ENCODE measurements at places on chromosomes 3 and 15.

GRCh38 chr3:15268033-15268631, 62.1 kb downstream of the CAPN7 start:
- peak; percentile 88 for DNase-seq

GRCh38 chr3:135491491-135492205, 473.9 kb upstream of the PPP2R3A start:
- DNase-seq = no peak

DNA sequence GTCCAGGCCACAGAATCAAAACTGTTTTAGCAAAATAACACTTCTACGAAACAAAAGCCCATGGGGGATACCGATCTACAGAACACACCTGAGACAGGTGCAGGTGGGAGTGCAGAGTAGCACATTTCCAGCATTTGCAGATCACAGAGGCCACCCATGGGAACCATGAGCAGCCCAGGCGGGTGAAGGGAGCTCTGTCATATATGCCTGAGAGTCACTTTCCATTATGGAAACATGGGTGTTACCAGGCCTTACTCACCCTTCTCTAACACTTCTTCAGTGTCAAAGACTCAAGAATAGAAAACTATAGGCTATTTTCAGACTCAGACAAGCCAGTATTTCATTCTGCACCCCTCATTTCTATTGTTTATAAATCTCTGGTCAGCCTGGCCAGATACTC, 3.5 kb downstream of the PLA1A start:
- DNase-seq = no peak

- DNase-seq = no peak
Measured at GRCh38 chr15:74327756-74328155, 39.7 kb downstream of the CYP11A1 start.

DNA sequence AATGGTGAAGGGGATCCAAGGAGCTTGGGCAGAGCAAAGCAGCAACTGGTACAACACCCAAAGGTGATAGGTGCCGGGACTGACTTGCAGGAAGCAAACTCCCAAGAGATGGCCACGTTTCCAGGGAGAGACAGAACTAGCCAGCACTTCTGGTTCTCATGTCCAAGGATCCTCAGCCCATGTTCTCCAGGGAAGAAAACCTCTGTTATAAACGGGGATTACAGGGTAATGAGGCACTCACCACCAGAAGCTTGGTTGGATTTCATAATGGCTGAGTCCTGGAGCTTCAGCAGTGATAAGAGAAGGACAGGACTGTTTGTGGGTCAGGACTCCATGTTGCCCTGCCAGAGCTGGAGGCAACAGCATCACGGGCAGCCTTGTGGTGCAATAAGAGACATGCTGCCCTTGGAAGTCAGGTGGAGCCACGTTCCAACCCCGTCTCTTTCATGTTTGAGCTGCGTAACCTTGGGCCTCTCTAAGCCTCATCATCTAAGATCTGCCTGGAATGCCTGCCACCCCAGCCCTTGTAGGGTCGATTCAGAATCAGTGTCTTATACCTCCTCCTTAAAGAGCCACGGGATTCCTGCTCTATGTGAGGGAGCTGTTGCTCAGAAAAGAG, 181.0 kb downstream of the ABHD5 start:
- no peak for DNase-seq

GRCh38 chr3:111667621-111668239, 72.6 kb upstream of the ZBED2 start:
- DNase-seq = peak; percentile 61

DNA sequence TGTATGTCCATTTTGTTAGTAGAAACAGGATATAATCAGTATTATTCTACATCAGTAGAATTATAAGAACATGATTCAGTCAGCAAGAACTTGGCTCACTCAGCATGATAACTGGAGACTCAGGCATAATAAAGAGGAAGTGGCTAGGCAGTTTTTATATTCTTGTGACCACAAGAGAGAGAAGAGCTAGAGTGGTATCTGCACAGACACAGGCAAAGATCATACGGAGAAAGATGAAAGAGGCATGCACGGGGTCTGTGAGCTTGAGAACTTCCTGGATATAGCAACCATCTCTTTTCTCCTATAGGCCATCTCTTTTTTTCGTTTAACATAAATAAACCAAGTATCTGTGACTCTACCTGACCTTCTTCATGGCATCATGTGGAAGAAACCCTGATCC, 46.8 kb downstream of the MYO5A start:
- DNase-seq = peak; percentile 15

All from activated naive CD4-positive, alpha-beta T cell treated with Interleukin-2 at 50 U/mL for 16 hours (primary cell).